ENCODE measurements at places on chromosomes 3 and 15.

GRCh38 chr3:42176242-42177034 lies 85.3 kb downstream of the TRAK1 start:
- no peak for DNase-seq

DNA sequence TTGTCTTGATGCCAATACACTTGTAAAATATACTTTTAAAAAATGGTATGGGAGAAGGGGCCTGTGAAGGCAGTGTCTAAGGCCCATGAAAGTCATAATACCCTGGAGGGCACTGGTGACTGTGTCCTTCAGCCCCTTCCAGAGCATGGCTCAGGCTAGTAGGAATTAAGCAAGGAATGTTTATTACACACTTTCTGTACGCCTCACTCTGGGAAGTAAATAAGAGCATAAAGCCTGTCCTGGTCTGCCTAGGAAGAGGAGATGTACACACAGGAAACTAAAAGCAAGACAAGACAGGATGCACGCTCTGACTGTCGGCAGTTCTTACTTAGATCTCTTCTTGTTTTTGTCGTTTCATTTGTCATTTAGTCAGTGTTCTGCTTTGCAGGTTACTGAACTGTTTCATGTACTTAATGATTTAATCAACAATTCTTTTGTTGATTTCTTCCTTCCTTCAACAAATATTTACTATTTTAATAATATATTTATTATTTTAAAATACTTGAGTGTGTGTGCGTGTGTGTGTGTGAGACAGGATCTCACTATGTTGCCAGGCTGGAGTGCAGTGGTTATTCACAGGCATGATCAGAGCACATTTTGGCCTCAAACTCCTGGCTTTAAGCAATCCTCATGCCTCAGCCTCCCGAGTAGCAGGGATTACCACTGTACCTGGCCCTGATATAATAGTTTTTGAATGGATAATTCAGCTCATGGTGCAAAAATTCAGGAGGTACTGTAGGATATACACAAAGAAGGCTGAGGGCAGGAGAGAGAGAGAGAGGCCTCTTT lies 9.0 kb upstream of the SMAD6 start:
- DNase-seq, result no peak

- no peak for DNase-seq
Measured at GRCh38 chr15:59276225-59277178, 69.9 kb downstream of the LDHAL6B start.

DNA sequence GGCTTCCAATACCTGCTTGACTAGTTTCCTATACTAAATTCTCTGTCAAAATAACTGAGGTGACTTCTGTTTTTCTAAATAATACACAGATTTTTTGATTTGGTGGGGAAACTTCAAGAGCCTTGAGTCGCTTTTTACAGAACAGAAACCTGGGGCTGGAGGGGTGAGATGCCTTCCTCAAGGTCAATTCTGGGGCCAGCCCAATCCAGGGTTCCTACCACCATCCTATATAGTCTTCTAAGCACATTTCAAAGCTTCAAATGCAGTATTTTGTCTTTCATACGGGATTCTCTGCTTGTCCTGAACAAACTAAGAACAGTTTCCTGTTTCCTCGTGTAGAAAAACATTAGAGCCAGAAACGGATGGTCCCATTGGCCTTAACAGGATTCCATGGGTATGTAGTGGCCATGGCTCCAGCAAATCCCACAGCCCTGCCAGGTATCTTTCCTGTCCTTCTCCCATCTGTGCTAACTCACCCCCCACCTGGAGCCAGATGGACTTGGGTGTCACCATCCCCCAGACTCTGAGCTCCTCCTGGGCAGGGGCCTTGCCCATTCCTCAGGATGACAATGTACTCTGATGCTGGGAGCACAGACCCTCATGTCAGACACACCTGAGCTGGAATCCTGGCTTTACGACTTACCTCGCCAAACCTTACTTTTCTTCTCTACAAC lies 146.9 kb downstream of the KLF13 start:
- DNase-seq, result no peak

- no peak for DNase-seq
Measured at GRCh38 chr15:41885841-41886240, 8.0 kb downstream of the SPTBN5 start.

GRCh38 chr15:80669663-80670273 lies 25.3 kb upstream of the ABHD17C start:
- no peak for DNase-seq

DNA sequence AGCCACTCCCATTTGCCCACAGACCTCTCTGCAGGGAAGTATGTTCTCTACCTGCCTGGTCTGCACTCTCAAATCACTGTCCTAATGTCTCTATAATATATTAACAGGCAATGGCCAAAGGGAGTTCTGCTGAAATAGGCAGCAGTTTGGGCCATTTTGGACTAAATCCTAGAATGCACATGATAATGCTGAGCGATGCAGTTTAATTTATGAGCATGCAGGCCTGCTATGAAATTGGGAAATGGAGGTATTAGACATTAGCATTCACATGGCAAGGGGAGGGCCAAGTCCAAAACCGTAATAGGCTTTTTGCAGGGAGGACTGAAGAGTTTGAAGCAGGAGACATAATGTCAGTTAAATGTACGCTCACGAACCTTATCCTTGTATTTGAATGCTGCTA lies 31.3 kb downstream of the NMNAT3 start:
- DNase-seq, result no peak

DNA sequence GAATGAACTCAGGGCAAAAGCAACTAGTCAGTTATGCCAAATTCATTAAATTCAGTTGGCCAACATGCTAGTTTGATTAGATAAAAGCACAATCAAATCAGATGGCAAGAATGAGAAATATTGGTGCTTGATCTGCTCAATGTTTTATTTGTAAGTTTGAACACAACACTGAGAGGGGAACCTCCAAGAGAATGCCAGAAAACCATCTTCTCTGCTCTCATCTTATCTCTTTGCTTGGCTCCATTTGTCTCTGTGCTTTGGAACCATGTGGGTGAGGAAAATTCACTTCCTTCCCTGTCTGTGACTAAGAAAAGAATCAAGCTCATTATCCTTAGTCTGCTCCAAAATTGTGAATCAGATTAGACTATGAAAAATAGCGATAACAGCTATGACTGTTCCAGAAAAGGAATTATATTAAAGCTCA lies 43.6 kb upstream of the DCBLD2 start:
- DNase-seq, result no peak

DNA sequence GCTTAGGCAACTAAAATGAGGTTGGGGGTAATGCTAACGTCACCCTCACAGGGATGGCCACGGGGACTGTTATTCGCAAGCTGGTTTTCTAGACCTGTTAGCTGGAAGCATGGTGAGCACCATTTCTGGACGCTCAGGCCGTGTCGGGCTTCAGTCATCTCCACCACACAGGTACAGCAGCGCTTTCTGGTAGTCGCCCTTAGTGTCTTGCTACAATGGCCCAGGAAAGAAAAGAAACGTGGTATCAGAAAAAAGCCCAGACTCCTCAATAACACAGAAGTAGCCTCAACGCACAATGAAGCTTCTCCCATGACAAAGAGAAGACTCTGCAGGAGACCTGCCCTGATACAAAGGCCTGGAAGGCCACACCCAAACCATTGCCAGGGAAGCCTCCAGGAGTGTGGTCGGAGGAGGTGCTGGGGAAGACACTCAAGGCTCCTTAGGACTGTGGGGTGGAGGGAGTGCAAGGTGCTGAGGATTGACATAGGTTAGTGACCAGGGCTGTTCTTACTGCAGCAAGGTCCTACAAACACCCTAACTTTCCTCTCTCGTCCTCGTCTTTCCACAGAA lies 50.2 kb downstream of the ANXA2 start:
- no peak for DNase-seq

GRCh38 chr3:27720899-27721716 lies 1.0 kb downstream of the EOMES start:
- DNase-seq, result no peak

GRCh38 chr3:155363690-155364070 lies 70.2 kb upstream of the STRIT1 start:
- DNase-seq, result no peak

DNA sequence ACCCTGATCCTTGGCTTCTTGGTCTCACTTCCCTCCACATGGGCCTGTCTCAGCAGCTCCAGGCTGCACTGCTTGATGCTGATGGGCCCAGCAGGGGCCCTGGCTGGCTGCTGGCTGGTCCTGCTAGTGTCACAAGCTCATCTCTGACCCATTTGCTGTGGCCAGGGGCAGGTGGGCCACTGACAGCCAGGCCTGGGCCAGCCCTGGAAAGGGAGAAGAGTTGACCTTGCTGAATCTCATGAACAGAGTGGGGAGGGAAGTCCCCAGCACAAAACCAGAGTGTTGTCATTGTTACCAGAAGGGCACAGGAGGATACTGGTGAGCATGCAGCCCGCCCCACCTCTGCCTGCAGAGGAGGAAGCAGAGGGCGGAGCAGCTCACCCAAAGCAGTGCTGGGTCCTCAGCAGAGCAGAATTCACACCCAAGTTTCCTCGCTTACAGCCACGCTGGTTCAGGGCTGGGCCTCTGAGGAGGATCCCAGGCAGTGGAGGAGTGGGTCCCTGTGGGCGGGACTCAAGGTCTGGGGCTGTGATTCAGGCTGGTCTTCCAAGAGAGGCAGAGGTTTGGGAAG lies 7.6 kb upstream of the KLF15 start:
- DNase-seq, result no peak

DNA sequence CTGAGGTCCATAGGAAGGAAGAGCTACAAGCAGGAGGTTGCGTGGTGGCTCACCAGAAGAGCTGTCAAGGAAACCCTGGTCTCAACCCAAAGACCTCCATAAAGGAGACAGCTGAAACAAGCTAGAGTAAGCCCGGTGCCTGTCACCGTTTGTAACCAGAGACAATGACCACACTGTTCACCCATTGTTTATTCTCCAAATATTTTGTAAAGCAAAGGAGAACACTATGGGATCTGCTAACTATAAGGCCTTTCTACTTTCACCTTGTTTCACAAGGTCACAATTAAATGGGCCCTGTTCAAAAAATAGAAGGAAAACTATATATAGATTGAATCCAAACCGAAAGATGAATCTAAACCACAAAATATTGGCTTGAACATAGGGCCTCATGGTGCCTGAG lies 128.9 kb upstream of the TPRG1 start:
- DNase-seq, result no peak

- no peak for DNase-seq
Measured at GRCh38 chr3:29763115-29763514, 482.2 kb downstream of the RBMS3 start.

GRCh38 chr15:45666119-45666875 lies 31.5 kb downstream of the SQOR start:
- no peak for DNase-seq

DNA sequence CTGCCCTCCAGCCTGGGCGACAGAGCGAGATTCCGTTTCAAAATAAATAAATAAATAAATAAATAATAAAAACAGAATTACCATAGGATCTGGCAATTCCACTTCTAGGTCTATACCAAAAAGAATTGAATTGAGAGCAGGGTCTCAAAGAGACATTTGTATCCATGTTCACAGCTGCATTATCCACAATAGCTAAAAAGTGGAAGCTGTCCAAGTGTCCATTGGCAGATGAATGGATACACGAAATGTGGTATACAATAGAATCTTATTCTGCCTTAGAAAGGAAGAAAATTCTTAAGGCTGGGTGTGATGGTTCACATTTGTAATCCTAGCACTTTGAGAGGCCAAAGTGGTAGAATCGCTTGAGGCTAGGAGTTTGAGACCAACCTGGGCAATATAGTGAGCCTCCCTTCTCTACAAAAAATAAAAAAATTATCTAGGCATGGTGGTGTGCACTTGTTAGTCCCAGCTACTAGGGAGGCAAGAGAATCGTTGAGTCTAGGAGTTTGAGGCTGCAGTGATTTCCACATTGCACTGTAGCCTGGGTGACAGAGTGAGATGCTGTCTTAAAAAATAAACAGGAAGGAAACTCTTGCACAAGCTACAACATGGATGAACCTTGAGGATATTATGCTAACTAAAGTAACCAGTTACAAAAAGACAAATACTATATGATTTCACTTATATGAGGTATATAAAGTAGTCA lies 24.2 kb downstream of the PFKFB4 start:
- DNase-seq, result no peak

GRCh38 chr3:98761643-98762229 lies 1.4 kb upstream of the ST3GAL6 start:
- no peak for DNase-seq

GRCh38 chr3:12268049-12268735 lies 20.7 kb upstream of the PPARG start:
- DNase-seq, result no peak

GRCh38 chr3:26132942-26133341 lies 343.1 kb downstream of the OXSM start:
- DNase-seq, result no peak

DNA sequence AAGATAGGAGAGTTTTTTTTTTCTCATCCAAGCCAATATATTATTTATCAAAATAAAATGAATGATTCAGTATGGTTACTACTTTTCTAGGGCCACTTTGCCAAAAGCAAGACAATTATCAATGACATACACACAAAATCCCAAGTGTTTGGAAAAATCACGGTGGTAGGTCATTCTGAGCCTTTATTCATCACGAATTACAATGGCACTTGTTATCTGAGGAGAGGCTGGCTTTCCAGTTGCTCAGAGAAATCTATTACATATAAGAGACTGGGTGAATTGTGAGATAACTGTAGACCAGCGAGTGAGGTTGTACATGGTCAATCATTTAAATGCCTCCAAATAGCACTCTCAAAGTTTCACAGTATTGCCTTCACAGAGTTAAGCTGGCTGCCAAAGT lies 20.4 kb upstream of the FGF12 start:
- DNase-seq, result no peak

DNA sequence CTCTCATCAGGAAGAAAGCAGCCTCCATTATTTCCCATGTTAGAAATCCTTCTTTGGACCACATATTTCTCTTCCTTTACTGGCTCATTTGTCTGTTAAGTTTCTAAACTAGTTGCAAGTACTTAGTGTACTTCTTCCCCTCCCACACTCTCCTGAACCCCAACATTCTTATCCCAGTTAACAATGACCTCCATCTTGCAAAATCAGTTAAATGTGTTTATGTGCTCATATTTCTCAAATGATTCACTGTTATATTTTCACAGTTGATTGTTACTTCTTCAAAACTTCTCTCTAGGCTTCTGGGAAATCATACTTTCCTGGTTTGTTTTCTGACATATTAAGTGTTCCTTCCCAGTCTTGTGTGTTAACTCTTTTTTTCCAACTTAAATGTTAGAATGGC lies 856.9 kb downstream of the EPHA3 start:
- DNase-seq, result no peak

DNA sequence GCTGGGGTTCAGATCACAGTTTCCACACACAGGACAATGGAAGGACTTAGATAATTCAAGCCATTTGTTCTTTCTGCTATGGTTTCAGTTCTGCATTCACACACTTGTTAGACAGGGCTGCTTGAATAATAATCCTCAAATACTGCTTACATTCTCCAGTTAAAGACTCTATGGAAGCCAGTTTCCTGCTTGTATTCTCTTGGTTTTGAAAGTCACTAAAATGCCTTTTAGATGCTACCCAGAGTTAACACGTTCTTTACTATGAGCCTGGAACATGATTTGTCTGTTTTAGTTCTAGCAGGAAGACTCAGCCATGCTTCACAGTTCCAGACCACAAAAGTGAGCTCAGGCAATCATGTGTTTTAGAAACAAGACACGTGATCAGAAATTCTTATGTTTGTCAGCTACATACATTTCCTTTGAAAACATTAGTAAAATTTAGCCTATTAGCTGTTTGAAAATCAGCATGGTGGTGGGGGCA lies 152.4 kb downstream of the LEKR1 start:
- DNase-seq, result no peak

- no peak for DNase-seq
Measured at GRCh38 chr3:141174674-141175073, 57.0 kb upstream of the PXYLP1 start.

GRCh38 chr15:84595660-84596059 lies 5.1 kb upstream of the ZSCAN2 start:
- no peak for DNase-seq

GRCh38 chr3:186984064-186984463 lies 53.7 kb downstream of the ST6GAL1 start:
- DNase-seq, result no peak

- DNase-seq, result no peak
Measured at GRCh38 chr3:127151992-127152650, 40.8 kb upstream of the PRR23E start.
